Osteoblast (primary cell): ENCODE measurements at places on chromosomes 4 and X. TPM values are rescaled to one million over a fixed set of nuclear protein-coding genes. Genes with fewer than 3 reads are reported as not detected.

ELF2 gene
- total RNA-seq: 52.1 and 54.8 TPM in 2 replicates

NAT8L gene
- under 0.01 TPM in 2 replicates for total RNA-seq

DNA sequence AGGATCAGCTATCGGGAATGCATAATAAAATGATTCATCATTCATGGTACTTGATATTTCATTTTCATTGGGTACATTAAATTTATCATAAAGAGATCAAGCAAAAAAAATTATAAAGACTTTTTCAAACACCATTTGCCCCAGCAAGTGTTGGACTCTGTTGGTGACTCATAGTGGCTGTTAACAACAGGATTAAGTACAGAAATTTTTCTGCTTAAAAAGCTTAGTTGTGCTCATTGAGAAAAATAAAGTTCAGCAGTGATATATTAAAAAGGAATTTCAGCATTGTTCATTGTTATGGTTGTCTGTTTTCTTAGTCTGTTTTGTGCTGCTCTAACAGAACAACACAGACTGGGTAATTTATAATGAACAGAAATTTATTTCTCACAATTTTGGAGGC, 86.2 kb upstream of the PCDH10 start:
- DNase-seq: no peak

- no peak for DNase-seq
Observed at GRCh38 chr4:70336043-70336442, 1.3 kb downstream of the CABS1 start.

- peak; percentile 15 for DNase-seq
Observed at GRCh38 chr4:158644356-158644755, 27.3 kb downstream of the C4orf46 start.

KCTD8 gene
- not detected in 2 replicates for total RNA-seq

DNA sequence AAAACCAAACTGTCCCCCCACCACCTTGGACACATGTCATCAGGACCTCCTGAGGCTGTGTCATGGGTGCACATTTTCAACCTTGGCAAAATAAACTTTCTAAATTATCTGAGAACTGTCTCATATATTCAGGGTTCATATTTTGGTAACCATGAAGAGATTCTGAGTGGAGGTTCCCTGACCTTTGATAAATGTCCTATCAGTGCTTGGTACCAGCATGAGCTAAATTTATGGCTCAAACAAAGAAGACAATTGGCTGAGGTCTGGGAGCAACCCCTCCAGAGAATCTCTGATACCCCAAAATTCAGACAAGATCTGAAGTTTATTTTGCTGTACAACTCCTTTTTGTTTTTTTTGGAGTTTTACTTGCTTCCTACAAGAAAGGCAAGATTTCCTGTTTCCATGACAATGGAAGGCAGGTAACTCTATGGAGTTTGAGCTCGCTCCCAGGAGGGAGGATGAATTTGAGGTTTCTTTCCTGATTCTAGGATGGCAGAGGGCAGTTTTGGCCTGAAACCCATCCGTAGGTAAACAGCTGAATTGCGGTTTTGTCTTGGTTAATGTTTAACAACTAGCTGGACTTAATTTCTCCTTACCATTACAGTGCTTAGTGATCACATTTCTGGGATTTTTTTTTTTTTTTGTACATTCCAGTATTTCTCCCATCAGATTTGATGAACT, 14.5 kb downstream of the UGT2B15 start:
- no peak for DNase-seq

- DNase-seq: no peak
Observed at GRCh38 chr4:84177831-84178542, 321.1 kb downstream of the NKX6-1 start.

- DNase-seq: no peak
Observed at GRCh38 chr4:48436318-48436717, 46.8 kb upstream of the SLC10A4 start.

DUSP21 gene
- not detected in 2 replicates for total RNA-seq

GRCh38 chrX:149628280-149628679, 3.3 kb downstream of the TMEM185A start:
- DNase-seq: no peak

DNA sequence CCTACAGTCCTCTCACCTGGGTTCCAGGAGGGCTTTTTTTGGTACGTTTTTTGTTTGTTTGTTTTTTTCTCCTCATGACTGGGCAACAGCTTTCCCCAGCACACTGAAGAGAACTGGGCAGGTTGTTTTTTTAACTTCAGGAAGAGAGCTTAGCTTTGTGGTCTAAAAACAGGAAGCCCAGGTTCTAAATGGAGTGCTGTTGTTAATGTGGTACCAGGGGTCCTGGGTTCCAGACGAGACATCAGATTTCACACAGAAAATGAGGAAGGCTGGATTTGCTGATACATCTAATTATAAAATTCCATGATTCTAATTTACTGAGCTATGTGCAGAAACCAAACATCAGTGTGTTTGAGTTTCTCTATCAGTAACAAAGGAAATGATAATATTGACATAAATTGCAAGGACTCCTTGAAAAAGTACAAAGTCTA, 4.2 kb downstream of the MYOZ2 start:
- no peak for DNase-seq

TMSB15C gene
- 3.2 and 3.3 TPM in 2 replicates for total RNA-seq

GLOD5 gene
- not detected in 2 replicates for total RNA-seq

GRCh38 chr4:61374447-61374891, 174.3 kb downstream of the ADGRL3 start:
- no peak for DNase-seq

- DNase-seq: no peak
Observed at GRCh38 chr4:147954850-147955249, 223.0 kb downstream of the ARHGAP10 start.

C1QTNF7 gene
- total RNA-seq: under 0.01 and 0.72 TPM in 2 replicates

ARSJ gene
- total RNA-seq: 18.6 and 24.6 TPM in 2 replicates

PRDX4 gene
- total RNA-seq: 253 and 284 TPM in 2 replicates

RIPPLY1 gene
- not detected in 2 replicates for total RNA-seq

HPSE gene
- total RNA-seq: 0.29 and 0.36 TPM in 2 replicates

ETDA gene
- total RNA-seq: not detected in 2 replicates

- peak; percentile 62 for DNase-seq
Observed at GRCh38 chrX:646796-647195, 16.2 kb downstream of the SHOX start.

DNA sequence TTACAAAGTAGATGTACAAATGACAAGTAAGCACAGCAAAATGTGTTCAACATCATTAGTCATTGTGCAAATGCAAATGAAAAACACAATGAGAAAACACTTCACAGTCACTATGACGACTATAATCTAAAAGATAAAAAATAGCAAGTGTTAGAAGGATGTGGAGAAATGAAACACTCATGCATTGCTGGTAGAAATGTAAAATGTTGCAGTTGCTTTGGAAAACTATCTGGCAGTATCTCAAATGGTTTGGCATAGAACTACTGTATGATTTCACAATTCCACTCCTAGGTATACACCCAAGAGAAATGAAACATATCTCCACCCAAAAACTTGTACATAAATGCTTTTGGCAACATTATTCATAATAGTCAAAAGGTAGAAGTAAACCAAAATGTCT, 459.7 kb upstream of the TRAM1L1 start:
- no peak for DNase-seq

GRCh38 chr4:166065324-166065723, 192.3 kb downstream of the TLL1 start:
- no peak for DNase-seq

CPLX1 gene
- total RNA-seq: not detected in 2 replicates

DNA sequence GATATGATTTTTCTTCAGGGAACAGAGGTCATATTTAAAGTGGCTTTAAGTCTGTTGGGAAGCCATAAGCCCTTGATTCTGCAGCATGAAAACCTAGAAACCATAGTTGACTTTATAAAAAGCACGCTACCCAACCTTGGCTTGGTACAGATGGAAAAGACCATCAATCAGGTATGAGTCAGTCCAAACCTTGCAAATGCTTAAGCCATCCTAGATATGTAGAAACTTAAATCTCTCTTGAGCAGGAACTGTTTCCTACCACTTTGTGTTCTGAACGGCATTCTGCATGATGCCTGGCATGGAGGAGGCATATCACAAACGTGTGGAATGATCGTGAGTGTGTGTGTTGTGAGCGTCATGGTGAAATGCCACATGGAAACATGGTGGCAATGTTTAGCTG, 164.8 kb downstream of the PTTG2 start:
- no peak for DNase-seq

DNA sequence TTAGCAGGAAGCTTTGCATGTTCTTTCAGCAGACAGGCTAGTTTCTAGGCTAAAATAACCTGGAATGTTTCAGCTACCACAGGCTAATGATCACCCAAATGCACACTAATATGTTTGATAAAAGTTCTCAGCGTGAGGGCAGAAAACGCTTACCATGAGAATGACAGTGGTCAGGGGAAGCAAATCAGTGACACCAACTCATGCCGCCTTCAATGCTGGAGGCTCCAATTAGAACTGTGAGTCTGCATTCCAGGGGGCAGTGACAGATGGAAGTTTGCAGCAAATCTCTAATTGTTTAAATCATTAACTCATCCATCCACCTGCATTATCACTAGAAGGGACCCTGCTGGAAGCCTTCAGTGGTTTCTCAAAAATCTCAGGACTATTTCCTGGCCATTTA, 43.2 kb downstream of the ANOS1 start:
- DNase-seq: no peak

NAA11 gene
- not detected in 2 replicates for total RNA-seq

- peak; percentile 81 for DNase-seq
Observed at GRCh38 chr4:169745291-169745690, 12.5 kb downstream of the HPF1 start.

MAMLD1 gene
- 2.7 and 3.3 TPM in 2 replicates for total RNA-seq

- no peak for DNase-seq
Observed at GRCh38 chrX:97060020-97060419, 176.3 kb downstream of the RPA4 start.

DNA sequence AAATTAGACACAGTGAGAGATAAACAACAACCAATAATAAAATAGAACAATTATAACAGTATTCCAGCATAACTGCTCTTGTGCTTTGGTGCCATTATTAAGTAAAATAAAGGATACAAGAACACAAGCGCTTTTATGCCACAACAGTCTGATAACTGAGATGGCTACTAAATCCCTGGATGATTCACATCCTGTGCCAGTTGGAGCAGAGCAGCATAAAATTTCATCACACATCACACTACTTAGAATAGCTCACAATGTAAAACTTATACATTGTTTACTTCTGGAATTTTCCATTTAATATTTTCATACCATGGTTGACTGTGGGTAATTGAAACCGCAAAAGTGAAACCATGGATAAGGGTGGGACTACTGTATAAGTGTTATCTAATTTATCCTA, 399.9 kb upstream of the CNKSR2 start:
- DNase-seq: no peak

- DNase-seq: no peak
Observed at GRCh38 chr4:17322514-17322913, 189.4 kb downstream of the QDPR start.

DNA sequence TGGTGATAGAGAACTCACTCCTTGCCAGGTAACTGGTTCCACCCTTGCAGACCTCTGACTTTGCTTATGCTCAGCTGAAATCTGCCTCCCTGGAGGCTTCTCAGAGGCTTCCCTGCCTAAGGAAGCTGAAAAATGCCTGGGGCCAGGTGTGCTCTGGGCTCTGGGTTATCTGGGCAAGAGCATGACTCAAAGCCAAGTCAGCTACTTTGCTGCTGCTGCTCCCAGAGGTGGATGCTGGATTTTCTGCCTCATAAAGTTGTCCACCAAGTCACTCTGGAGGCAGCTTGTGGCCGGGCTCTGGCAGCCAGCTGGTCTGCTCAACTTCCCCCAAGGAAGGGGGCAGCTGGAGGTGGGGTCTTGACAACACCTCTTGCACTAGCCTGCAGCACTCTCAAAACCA, 132.7 kb downstream of the PJA1 start:
- DNase-seq: peak; percentile 37

DNA sequence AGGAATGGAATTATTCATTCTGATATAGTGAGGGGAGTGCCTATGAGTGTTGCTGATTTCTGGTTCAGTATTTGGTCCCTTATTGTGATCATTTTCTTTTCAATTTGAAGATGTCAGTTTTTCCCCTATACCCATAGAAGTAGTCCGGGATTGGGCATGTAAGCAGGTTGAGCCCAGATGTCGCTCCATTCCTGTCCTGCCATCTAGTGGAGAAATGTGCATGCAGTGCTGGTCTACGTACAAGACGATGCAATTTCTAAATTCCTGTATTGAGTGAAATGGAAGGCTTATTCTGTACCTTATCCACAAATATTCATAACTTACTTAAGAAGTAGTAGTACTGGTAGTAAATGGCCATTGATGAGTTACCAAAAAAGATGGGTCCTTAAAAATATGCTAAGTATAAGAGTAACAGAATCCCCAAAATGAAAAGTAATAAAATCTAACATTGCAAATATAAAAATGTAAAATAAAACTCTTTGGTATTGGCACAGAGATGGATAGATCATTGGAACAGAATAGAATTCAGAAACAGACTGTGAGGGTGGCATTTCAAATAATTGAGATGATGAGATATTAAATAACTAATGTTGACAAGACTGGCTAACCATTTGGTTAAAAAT, 60.9 kb downstream of the UGT8 start:
- DNase-seq: peak; percentile 25

GRCh38 chrX:124211312-124211942, 121.0 kb upstream of the TEX13D start:
- DNase-seq: no peak

DNA sequence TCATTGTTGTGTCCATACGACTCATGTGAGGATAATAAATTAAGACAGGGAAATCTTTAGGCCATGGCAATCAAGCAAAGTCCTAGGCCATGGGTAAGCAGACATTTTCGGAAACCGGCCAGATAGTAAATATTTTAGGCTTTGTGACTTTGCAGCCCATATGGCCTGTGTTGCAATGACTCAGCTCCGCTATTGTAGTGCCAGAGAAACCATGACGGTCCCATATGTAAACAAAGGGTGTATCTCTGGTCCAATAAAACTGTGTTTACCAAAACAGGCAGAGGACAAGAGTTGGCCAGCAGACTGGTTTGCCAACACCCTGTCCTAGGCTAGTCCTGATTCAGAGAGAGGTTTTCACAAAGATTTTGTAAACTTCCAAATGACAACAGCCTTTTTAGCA, 5.0 kb downstream of the FAM114A1 start:
- DNase-seq: peak; percentile 63

CSN2 gene
- not detected in 2 replicates for total RNA-seq
